ENCODE measurements at places on chromosomes 16 and 17.
A peak's percentile ranks its signal among the peaks of the same experiment; 100 is the strongest.

- DNase-seq = peak; percentile 99
These were observed at the start of gene HS3ST3B1 for GRCh38 chr17:14300575-14301278. Gene HS3ST3B1 (plus strand): TSS chr17:14301081. CDS start chr17:14301519, 438 bp downstream.

DNA sequence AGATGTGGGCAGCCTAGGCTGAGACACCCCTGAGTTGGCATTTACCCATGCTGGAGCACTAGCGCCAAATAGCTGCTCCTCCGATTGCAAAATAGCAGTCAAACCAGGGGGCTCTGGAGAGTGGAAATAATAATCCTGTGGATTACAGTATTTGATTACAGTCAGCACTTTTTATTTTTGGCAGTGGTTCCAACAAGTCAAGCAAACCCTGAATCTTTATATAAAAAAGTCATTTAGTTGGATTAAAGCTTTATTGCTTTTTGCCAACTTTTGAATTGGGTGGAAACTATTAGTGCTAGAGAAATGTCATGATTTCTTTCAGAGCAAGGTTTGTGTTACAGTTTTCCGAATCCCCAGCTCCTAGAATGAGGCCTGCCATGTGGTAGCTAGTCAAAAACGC, 99.3 kb upstream of the FAM20A start:
- no peak for DNase-seq

DNA sequence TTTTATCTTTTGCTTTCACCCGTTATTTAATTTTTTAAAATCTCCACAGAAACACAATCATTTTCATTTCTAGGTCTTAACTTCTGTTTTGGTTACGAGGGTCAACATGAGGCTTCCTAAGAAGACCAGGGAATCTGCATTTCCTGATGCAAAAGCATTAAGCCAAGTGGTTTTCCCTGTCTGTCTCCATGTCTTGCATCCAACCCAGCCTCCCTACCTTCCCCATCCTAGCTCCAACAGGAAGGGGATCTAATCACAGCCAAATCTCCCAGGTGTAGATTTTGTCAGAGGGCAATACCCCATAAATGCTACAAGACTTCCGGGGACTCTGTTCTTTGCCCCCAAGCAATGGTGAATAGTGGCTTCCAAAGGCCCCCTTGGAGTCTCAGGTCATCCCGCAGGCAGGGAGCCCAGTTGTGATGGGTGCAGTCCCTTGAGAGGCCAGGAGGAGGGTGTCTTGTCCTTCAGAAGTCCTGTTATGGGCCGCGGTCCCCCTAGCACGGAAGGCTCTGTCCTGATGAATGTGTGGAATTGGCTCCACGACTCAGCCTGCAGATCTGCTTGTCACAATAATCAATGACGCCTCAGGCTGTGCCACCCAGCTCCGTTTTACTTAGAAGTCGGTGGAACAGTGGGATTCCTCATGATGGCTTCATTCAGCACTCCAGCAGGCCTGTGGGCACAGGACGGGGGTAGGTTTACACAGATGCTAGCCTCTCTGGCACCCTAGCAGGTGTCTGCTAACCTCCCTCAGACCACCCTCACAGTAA, 141.1 kb downstream of the RGS9 start:
- DNase-seq = peak; percentile 22

DNA sequence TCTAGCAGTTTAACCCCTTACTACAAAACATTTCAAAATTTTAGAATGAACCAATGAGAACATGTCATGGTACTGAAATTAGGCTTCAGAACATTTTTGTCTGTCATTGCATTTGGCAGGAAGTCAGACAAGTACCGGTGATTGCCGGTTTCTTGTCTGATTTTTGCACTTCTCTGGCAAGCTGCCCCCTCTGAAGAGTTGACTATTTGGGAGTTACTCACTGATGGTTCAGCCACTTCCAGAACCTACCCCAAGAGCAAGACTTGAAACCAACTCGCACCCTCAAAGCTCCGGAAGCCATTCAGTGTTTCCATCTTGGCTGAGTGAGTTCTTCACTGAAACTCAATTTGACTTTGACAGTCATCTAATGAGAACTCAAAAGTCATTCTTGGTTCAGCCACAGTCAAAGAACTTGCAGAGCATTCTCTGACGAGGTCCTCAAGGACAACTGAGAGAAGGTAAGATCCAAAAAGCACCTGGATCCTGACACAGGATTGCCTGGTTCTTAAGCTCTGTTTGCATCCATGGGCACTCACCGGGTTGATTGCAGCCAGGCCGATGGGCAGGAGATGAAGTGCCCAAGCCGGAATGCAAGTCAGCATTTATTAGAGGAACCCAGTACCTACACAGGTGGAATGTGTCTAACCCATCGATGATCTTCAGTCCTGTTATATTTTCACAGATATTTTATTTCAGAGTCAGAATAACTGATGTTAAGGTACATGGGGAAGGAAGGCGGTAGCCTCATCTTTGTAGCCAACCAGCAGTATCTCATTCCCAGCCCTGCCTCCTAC, 93.6 kb downstream of the USP22 start:
- DNase-seq = no peak

- DNase-seq = no peak
These were observed 39.3 kb downstream of the LIG3 start for GRCh38 chr17:35019386-35020179.

GRCh38 chr17:60717814-60718213, 40.2 kb downstream of the BCAS3 start:
- DNase-seq = no peak

GRCh38 chr17:4358154-4358553, 8.3 kb downstream of the UBE2G1 start:
- no peak for DNase-seq

DNA sequence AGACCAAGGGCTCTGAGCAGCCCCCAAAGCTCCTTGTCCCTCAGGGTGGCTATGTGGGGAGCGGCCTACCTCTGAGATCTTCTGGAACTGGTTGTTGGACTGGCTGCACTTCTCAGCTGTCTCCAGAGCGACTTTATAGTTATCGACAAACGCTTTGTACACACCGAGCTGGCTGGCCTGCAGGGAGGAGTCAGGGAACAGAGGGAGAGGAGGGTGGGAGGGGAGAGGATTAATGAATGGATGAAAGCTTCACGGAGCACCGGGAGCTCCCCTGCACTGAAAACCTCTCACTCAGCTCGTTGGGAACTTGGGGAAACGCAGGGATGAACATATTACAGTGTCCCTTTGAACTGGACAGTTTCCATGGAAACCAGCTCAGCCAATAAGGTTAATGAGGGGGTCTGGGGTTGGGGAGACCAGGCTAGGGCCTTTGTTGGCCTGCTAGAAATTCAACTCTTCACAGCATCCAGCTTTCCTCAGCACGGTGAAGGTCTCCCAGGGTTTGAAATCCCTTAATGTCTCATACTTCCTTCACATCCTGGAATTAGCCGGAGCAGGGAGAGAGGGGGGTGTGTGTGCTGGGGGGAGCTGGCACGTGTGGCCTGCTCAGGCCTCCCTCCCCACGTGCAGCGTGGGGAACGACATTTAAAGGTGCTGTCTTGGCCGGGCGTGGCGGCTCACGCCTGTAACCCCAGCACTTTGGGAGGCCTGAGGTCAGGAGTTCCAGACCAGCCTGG, 86.7 kb downstream of the TIMM22 start:
- no peak for DNase-seq

GRCh38 chr17:82582213-82582612, 62.7 kb downstream of the FOXK2 start:
- no peak for DNase-seq

GRCh38 chr17:32355649-32356377, 5.9 kb downstream of the ZNF207 start:
- no peak for DNase-seq

GRCh38 chr17:79721993-79722671, 8.6 kb upstream of the ENPP7 start:
- no peak for DNase-seq

GRCh38 chr16:3608069-3608468, 3.3 kb downstream of the SLX4 start:
- no peak for DNase-seq

DNA sequence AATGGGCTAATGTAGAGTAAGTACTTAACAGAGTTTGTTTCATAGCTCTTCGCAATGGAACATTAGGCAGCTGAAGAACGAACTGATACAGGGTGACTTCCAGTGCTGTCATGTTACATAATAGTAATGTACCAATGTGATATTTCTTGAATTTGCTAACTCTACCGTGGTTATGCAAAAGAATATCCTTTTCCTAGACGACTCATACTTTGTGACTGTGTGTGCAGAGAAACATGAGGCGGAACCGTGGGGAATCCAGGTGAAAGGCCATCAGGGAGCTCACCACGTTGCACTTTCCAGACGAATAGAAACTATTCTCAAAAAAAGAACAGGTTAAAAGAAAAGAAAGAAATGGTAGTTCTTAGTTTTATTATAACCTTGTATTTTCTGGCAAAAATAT, 13.2 kb downstream of the NOB1 start:
- no peak for DNase-seq

- DNase-seq = peak; percentile 65
These were observed 184.8 kb upstream of the GSE1 start for GRCh38 chr16:85428168-85428898.

GRCh38 chr17:6651354-6651918, at the start of the genes C17orf100 and MED31:
Gene C17orf100 (plus strand): TSS chr17:6651762. CDS start chr17:6651914, 152 bp downstream.
Gene MED31 (minus strand): TSS chr17:6651605. CDS start chr17:6651528, 77 bp downstream.
- peak; percentile 97 for DNase-seq

DNA sequence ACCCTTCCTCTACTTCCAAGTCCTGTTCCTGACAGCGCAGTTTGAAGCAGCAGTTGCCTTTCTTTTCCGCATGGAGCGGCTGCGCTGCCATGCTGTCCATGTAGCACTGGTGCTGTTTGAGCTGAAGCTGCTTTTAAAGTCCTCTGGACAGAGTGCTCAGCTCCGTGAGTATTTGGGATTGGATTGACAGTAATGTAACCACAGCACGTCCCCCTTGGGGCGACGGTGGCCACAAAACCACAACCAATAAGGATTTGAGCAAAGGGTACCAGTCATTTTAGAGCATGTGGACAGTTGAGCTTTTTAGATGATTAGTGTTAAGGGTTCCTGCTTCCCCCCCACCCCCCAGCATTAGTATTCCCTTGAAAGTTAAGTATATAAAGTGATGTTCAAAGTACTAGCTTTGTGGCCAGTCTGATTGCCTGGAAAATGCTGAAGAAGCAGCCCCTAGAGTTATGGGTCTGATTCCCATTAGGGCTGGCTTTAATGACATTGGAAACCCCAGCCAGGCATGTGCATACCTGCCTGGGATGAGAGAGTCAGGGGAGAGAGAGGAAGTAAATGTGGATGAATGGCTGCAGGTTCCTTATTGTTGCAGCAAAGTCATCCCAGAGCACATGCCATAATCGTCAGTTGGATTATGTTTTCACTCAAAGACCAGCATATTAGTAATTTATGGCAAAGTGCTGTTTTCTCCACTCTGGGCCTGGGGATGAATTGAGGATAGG, 31.6 kb upstream of the SLC12A3 start:
- no peak for DNase-seq

GRCh38 chr16:56245197-56245596, 53.9 kb downstream of the GNAO1 start:
- no peak for DNase-seq

DNA sequence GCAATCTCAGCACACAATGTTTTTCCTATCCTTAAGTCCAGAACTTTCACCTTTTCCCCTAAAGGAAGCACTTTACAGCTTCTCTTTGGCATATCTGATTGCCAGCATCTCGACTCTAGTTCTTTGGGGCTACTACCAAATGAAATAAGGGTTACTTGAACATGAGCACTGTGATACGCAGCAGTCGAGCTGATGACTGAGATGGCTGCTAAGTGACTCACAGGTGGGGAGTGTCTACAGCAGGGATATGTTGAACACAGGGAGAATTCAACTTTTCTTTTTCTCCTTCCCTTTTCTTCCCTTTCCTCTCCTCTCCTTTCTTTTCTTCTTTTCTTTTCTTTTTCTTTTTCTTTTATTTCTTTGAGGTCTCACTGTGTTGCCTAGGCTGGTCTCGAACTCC, 334.8 kb downstream of the MAF start:
- no peak for DNase-seq

- DNase-seq = no peak
These were observed 41.0 kb downstream of the TUBD1 start for GRCh38 chr17:59851439-59852375.

- DNase-seq = no peak
These were observed 24.8 kb downstream of the CYB5D2 start for GRCh38 chr17:4167786-4168185.

DNA sequence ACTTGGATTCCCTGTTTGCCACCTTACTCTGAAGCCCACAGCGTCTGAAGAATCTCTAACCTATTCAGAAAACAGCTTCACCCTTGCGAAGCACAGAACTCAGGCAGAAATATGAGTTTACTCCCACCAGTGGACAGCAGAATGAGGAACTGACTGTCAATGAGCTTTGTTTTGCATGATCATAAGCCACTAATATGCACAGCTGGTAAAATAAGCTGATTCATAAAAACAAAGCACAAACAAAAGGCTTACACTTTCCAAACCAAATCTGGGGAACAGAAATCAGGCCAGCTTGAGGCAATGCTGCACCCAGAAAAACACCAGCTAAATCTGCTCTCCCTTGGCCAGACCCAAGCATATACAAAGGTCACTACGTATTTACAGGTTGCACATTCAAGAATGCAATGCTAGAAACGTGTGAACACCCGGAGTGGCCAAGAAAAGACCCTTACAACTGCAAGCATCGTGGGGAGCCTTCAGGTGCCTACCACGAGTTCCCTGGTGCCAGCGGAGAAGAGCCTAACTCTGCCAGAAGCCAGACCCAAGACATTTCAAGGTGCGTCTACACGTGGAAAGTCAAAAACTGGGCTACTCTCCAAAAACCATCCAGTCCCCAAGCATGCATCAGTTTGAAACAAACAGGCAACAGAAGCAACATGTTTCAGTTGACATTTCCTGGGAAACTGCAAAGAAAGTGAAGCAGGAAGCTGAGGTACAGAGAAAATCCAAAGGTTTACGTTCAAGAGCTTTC, 207.1 kb downstream of the ZFHX3 start:
- no peak for DNase-seq

GRCh38 chr17:74803971-74804370, 27.8 kb upstream of the NAT9 start:
- no peak for DNase-seq

- DNase-seq = no peak
These were observed 6.8 kb downstream of the CBX4 start for GRCh38 chr17:79832218-79833109.

- peak; percentile 47 for DNase-seq
These were observed 81.1 kb downstream of the ANKRD11 start for GRCh38 chr16:89409161-89409711.

GRCh38 chr16:84005391-84005790, 37.2 kb downstream of the SLC38A8 start:
- no peak for DNase-seq

DNA sequence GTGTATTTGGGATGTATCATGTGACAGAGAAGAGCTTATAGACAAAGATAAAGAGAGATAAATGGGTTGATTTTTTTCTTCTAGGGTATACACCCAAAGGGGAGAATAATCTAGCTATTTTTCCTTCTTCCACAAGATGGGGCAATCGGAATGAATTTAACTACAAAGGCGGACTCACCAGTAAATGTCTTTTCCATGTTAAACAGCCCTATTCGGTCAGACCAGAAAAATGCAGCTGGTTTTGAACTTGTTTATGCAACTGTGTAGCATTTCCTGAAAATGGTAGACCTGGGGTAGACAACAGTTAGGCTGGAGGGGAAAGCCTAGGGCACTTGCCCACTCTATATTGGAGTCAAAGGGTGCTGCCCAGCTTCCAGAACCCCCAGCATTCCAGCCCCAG, 477.1 kb downstream of the TOX3 start:
- DNase-seq = no peak
